ENCODE measurements at places on chromosomes 5 and 9.

GRCh38 chr9:82421498-82421897 lies 432.9 kb downstream of the SPATA31D1 start:
- no peak for DNase-seq

- no peak for DNase-seq
These were observed 27.2 kb downstream of the RUSC2 start for GRCh38 chr9:35517131-35517530.

DNA sequence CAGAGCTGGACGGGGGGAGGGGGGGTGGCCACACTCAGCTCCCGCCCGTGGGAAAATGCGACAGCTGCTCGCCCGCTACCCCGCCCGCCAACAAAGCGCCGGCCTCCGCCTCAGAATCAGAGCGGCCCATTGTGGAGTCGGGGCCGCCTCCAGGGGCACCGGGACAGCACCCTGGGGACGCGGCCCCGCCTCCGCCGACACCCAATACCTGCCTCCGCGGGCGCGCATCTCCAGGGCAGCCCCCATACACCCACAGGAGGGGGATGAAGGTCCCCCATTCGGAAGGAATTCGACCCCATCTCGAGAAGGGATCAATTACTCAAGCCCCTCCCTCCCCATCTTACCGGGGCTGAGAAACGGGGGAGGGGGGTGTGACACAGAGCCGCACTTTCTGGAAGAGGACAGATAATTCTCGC lies 1.3 kb downstream of the NOTCH1 start:
- DNase-seq: no peak

- no peak for DNase-seq
These were observed 414.6 kb downstream of the CAAP1 start for GRCh38 chr9:26477963-26478362.

DNA sequence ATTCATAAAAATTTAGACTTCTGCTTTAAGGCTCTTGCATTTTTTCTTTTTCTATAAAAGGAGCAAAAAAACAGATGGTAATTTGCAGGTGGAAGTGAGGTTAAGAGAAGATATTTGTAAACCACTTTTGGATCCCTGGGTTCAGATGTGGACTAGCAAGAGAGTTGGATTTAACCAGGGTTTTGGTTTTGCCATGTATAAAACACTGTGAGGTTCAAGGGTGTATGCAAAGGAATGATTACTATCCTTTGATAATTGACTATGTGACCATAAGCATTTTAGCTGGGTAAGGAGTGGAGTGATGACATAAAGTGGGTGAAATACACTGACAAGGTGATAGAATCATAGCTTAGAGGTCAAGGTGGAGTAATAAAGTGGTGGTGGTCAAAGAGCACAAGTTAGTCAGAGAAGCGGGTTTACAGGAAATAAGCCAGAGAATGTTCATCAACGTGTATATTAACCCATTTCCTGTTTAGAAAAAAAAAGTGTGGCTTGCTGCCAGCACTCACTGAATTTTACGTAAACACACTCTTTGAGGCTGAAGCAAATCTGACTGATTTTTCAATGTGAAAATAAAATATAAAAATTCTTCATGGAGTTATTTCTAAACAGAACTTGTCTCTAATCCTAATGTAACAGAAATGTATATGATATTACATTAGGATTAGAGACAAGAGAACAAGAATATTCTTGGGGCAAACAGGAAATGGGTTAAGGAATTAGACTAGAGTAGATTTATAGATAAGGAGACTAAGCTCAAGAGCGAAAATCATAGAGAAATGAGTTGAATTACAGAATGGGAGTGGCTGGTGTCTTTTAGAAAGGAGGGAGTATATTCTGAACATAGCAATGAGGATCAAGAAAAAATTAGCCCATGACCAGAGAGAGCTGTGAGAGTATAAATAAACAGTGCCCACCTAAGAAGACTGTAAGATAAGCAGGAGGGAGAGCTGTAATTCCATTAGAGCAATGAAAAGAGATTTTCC lies 74.5 kb downstream of the CDKN2A start:
- DNase-seq: no peak

DNA sequence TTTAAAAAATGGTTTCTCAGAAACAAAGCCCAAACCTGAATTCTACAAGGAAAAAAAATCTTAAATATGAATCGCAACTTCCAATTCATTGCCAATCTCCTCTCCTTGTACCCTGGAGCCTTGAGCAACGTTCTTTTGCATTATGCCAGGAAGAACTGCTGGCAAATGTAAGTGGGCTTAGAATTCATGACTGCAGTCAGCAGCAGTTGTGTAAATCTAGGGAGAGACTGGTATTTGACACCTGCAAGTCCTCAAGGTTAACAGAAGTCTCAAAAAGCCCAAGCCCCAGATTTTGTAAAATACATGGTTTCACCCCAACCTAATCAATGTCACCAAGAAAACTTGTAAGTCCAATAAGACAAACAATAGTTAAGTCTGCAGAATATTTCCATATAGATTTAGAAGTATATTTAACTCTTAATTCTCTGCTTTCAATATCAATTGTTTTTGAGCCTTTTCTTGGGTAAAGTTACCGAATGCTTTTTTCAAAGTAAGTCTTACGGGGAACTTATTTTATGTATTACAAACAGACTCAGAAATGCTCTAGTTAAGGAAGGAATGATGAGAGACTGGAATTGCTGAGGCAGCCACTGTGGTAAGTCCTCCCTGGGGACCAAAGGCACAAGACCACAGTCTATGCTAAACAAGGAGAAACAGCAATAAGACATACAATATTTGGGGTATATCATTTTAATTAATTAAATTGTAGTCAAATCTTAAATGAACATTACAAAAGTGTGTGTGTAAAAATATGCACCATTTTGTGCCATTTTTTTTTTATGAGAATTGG lies 31.3 kb downstream of the ELL2 start:
- DNase-seq: no peak

GRCh38 chr5:140365941-140366340 lies 5.9 kb downstream of the SLC4A9 start:
- no peak for DNase-seq

DNA sequence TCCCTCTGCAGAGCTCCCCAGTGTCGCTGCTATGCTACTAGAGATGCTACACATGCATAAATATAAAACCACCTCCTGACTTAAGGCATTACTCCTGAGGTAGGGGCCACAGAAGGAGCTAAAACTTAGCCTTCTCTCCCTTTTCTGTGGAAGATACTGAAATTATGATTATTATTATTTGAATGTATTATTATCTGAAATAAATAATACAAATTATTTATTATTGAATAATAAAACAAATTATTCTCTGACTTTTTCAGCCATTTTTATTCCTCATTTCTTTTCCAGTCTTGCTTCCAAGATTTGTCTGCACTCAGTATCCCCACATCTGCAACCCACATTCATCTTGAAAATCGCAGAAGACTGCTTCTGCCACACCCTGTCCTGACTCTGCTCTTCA lies 414.9 kb upstream of the ACO1 start:
- DNase-seq: no peak

- no peak for DNase-seq
These were observed 132.7 kb upstream of the APC start for GRCh38 chr5:112604732-112605630.

- no peak for DNase-seq
These were observed 358.6 kb downstream of the IRX1 start for GRCh38 chr5:3954199-3954598.

DNA sequence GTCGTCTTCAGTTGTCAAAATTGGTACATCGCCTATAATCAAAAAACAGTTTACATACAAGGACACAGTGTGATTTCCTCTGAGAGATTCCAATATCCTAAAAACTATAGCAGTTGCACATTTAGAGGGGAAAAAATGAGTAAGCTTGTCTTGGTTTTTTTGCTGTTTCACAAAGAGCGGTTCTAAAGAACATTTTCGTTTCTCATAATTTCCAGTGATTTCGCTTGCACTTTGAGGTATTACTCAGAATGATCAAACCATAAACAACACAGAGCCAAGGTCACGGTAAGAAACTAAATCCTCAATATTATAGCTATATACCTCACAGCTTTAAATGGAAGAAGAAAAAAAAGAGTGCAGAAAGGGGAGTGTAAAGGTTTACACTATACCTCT lies 861 bp downstream of the MTX3 start:
- no peak for DNase-seq

- DNase-seq: no peak
These were observed 148.7 kb upstream of the ERCC6L2 start for GRCh38 chr9:95726756-95727155.

DNA sequence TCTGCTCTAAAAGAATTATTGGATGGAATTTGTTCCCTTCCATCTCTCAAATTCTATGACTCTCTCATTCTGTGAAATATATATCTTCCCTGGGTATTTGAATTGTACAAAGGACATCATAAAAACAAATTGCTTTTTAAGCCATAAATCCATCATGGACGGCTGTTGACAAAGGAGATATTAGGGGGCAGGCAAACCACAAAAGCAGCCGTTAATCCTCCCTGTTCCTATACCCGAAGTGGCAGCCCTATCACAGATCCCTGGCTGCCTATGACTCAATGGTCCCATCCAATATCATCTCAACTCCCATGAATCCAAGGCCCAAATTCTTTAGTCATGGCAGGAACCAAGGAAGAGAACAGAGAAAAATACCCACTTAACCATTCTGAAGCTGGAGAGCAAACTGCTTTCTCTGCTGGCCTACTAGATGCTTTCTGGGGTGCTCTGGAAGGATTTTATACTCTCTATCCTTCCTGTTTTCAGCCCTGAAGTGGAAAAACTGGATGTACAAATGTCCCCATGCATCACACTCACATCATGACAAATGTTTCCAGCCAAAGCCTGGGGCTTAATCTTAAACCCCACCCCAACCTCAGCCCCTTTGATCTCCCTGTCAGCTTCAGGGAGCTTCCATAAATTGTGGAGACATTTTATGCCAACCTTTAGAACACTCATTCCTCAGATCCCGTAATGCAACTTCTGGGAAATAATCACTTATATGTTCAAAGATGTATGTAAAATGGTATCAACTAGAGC lies 59.5 kb downstream of the FAM114A2 start:
- DNase-seq: no peak

GRCh38 chr9:97039514-97039860 lies 545 bp upstream of the CTSV start:
- no peak for DNase-seq

DNA sequence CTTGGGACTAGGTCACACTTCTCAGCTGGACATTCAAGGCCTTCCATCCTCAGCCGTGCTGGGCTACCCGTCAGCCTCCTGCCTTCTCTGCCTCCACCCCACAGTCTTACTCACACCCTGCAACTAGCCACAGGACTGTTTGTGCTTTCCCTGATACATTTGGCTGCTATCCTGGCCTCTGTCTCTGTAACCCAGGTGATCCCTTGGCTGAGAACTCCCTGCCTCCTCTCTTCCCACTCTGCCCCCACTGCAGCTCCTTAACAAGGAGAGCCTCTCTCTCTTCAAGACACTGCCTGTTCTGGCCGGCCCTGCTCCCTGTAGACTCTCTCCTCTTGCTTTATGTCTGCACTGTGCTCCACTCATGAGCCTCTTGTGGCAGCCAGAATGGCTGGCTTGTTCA lies 120.6 kb downstream of the MSX2 start:
- DNase-seq: no peak

DNA sequence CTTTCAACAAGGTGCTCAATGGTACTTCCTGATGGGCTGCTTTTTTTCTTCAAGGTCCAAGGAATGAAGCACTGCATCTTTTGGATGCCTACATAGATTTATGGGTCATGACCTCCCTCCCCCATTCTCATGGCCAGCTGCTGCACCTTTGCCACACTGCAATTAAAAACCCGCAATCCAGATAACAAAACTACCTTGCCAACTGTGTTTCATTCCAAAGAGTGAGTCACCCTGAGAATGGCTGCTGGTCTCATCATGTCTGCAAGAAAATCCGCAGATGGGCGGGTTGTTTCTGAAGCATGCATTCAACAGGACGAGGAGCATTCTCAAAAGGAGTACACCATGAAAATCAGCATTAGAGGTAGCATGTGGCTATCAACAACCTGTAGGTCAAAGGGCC lies 139.8 kb downstream of the ELAVL2 start:
- no peak for DNase-seq

DNA sequence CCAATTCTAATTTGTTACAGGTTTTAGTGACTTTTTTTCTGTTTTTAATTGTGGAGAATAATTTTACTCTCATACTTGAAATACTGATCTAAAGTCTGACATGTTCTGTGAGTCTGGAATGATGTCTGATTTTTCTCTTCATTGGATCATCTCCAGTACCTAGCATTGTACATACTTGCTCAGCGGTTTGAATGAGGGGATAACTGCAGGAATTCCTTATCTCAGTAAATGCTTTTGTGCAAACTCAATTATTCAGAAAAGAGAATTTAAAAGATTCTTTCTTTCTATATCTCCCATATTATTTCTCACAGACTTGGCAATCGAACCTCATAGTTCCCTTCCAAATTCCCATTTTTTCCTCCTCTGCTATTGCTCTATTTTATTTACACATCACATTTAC lies 397.9 kb upstream of the SGCD start:
- no peak for DNase-seq

GRCh38 chr5:37842048-37842447 lies 2.2 kb upstream of the GDNF start:
- no peak for DNase-seq

- DNase-seq: no peak
These were observed 390.6 kb downstream of the DNAH5 start for GRCh38 chr5:13553896-13554295.

- DNase-seq: no peak
These were observed 24.4 kb downstream of the ZNF131 start for GRCh38 chr5:43145071-43145470.

DNA sequence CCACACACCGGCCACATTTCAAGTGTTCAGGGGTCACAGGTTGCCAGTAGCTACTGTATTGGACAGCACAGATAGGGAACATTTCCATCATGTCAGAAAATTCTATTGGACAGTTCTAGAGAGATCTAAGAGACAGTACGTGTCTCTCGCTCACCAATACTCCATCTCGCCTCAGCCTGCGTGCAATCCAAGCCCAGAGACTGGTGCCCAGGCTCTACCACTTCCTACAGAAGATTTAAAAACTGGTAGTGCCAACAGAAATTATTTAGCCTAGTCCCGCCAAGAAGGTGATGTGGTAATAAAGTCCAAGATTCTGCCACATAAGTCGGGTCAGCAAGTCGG lies 390 bp upstream of the SNX2 start:
- no peak for DNase-seq

DNA sequence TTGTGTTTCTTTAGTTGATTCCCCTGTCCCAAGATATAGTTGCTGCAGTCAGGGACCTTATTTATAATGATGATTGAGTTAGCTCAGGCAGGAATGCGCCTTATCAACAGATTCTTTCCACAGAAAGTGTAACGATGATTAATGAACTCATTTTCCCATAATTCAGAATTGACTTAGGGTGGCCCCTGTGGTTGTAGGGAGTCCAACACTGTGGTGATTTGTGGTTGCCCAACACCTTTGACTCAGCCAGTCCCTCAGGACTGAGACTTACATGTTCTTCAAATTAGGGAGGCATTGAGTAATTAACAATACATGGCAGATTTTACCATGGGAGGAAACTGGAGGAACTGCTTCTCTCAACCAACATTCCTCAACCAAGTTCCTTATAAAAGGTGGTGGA lies 221.9 kb downstream of the GABRG2 start:
- no peak for DNase-seq
